ENCODE measurements at places on chromosomes 6 and 20. TPM values are rescaled to one million over a fixed set of nuclear protein-coding genes. Genes with fewer than 3 reads are reported as not detected.

The SPATS1 gene
- total RNA-seq, result not detected

The IL17A gene
- not detected for total RNA-seq

The BTN1A1 gene
- total RNA-seq, result not detected

The COL12A1 gene
- not detected for total RNA-seq

Data from naive thymus-derived CD8-positive, alpha-beta T cell (primary cell).